ENCODE measurements at places on chromosomes 2 and 18.

DNA sequence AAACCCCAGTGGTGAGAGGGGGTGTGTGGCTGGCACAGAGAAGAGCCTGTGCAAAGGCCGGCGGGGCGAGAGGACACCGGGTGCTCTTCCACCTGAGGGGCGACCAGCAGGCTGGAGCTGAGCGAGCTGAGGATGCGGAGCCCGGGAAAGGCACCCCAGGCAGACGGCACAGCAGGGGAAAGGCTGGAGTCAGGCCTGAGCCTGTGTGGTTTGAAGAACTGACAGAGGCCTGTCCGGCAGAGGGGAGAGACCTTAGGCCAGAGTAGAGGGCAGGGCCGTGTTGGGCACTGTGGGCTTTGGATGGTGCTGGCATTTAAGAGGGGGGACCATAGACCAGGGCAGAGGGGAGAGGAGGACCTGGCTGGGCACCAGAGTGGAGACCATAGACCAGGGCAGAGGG lies 149.8 kb downstream of the RTP5 start:
- DNase-seq: no peak

DNA sequence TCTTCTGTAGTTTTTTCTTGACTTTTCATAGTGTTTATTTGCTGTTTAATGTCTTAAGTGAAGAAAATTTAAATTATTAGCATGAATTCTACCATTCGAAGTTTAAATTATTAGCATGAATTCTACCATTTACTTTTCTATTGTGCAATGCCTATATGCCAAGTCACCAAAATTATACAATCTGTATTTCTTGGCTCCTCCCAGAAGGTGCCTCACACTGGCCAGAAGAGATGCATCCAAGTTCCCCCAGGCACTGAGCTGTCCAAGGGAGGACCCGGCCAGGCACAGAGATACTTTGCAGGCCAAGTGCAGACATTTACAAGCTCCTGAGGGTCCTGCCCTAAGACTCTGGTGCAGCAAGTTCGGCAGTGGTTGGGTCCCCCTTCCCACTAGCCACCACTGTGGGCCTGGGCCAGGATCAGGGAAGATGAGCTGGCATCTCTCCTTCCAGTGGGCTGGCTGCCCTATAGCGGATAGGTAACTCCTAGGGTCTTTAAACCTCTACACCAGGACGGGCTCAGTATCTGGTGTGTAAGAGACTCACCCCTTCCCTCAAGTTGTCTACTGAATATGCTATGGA lies 31.3 kb downstream of the TMEM247 start:
- DNase-seq: no peak

- no peak for DNase-seq
Measured at GRCh38 chr2:241695651-241696050, 6.2 kb upstream of the ING5 start.

GRCh38 chr2:47094511-47095142 lies 60.5 kb downstream of the STPG4 start:
- DNase-seq: no peak

DNA sequence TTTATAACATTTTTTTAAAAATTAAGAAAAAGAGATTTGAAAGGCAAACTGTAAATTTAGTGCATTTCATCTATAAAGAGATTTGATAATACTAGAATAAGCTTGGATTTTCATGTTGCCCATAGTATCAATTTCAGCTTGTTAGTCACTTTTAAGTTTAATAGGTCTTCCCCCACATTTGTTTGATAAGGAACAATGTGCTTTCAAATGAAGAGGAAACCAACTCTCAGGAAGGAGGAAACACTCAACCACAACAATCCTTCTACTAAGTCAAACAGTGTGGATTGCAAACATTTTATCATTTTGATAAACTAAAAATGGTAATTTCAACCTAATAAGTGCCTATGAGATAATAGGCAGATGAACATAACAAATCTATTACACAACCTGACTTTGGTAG lies 397.1 kb upstream of the CDH20 start:
- DNase-seq: no peak

GRCh38 chr2:230160112-230160660 lies 59.6 kb downstream of the SP110 start:
- peak; percentile 5 for DNase-seq

DNA sequence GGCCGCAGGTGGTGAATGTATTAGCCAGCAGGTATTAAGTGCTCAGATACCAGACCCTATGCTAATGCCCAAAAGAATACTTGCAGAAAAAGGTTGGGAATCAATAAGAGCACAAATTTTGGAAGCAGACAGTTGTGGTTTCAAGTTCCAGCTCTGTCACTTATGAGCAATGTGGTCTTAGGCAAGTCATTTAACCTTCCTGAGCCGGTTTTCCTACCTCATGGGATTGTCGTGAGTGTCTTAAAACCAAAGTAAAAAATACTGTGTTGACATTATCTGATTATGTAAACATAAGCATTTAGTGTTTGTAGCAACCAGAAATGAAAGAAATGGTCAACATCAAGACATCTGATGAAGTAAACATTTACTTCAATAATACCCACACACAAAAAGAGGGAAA lies 93.0 kb upstream of the CHST9 start:
- no peak for DNase-seq

DNA sequence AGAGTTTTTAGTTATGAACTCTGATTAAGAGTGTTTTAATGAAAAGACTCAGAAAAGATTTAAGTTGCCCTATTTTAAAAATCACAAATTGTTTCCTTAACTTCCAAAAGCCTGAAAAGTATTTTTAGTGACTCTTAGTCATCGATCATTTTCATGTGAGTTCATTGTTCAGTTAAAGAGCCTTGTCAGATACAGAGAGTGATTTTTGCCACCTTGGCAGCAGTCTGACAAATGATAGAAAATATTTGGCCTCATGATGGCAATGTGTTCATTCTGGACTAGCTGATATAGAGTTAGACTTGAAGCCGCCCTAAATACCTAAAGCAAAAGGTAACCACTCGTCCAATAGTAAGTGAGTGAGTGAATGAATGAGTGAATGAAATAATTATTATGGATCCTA lies 225.8 kb downstream of the CPS1 start:
- DNase-seq: no peak

GRCh38 chr18:69128566-69128965 lies 272.1 kb upstream of the DOK6 start:
- DNase-seq: no peak

DNA sequence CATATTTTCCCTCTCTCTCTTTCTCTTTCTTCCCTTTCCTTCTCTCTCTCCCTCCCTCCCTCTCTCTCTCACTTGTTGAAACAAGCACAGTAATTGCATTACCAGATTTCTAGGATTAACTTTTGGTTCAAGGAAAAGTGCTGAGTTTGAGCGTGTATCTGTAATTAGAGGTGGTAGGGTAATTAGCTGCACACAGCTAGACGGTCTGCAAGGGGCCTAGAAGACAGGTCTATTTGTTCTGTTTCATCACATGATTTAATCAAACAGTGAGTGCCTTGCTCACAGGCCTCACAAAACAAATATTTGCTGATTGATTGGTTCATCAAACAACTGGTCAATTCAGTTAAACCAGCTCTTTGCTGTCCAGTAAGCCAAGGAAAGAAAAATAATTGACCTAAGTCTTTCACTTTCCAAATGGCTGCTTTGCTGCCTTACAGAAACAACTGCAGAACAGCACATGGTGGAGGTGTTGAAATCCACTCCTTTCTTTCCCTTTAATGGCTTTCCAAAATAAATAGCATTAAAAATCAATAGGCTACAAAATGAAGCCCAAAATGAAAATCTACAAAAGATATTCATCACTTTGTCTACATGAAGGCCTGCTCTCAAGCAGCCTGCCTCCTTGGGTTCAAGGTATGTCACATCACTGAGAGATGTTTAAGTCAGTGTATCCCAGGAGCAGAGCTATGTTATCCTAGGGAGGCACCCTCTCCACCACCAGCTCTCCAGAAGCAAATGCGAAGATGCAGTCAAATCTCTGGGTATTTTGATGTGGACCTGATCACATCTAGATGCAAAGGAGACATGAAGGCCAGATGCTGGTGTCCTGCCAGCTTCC lies 264.4 kb upstream of the SIX2 start:
- no peak for DNase-seq

- DNase-seq: no peak
Measured at GRCh38 chr2:9380702-9381628, 42.4 kb downstream of the ITGB1BP1 start.
